GM03348 (cell line): ENCODE measurements at places on chromosomes 1 and 21.

DNA sequence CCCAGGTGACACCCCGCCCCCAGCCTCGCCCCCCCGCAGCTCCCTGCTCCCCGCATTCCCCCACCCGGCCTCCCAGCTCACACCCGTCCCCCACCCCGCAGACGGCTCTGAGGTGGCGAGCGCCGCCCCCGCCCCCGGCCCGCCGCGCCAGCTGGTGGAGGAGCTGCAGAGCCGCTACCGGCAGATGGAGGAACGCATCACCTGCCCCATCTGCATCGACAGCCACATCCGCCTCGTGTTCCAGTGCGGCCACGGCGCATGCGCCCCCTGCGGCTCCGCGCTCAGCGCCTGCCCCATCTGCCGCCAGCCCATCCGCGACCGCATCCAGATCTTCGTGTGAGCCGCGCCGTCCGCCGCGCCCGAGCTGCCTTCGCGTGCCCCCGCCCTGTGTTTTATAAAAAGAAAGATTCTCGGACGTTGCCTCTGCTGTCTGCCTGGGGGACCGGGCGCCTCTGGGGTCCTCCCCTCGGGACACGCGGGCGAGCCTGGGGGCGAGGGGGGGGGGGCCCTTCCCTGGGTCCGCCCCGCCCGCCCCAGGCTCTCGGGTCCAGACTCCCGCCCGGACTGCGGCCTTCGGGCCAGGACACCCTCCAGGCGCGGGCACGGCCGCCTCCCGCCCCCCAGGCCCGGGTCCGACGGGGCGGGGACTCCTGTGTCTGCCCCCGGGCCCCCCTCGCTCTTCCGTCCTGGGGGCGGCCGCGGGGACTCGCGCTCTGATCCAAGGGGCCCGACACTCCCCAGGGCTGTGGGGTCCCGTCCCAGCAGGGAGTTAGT is 1.6 kb upstream of the MMP23B start:
- no peak for DNase-seq

GRCh38 chr1:52683367-52683940 is 14.7 kb downstream of the COA7 start:
- no peak for DNase-seq

DNA sequence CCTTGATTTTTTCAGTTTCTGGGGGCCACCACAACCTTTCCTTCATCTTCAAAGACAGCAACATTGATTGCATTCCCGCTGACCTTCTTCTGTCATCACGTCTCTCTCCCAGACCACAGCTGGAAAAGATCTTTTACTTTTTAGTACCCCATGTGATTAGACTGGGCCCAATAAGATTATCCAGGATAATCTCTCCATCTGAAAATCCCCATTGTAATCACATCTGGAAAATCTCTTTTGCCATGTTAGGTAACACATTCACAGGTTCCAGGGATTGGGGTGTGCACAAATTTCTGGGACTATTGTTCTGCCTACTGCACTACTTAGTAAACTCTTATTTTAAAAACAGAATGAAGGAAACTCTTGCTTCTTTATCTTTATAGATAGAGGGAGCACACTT is 47.1 kb upstream of the INSL5 start:
- no peak for DNase-seq

- DNase-seq = no peak
Observed at GRCh38 chr1:92585831-92586230, 99.1 kb upstream of the GFI1 start.

- no peak for DNase-seq
Observed at GRCh38 chr1:183593356-183593755, 3.1 kb upstream of the NCF2 start.

DNA sequence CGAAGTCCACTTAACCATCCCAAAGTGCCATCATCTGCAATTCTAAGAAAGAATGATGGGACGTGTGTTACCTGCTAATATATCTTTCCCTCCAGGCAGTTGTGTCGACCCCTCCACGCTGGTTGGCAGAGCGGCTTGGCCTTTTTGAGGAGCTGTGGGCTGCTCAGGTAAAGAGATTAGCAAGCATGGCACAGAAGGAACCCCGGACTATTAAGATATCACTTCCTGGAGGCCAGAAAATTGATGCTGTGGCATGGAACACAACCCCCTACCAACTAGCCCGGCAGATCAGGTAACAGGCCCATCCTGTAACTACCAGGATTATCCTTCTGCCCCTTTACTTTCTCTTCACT is 520 bp downstream of the TARS2 start:
- no peak for DNase-seq

GRCh38 chr1:51061231-51061918 is 40.7 kb upstream of the C1orf185 start:
- DNase-seq = no peak
